Activated CD4-positive, CD25-positive, alpha-beta regulatory T cell treated with anti-CD3 and anti-CD28 coated beads, Interleukin-2, amount 50 U/mL, for 24 hours (primary cell): ENCODE measurements at places on chromosomes 11 and 22.

DNA sequence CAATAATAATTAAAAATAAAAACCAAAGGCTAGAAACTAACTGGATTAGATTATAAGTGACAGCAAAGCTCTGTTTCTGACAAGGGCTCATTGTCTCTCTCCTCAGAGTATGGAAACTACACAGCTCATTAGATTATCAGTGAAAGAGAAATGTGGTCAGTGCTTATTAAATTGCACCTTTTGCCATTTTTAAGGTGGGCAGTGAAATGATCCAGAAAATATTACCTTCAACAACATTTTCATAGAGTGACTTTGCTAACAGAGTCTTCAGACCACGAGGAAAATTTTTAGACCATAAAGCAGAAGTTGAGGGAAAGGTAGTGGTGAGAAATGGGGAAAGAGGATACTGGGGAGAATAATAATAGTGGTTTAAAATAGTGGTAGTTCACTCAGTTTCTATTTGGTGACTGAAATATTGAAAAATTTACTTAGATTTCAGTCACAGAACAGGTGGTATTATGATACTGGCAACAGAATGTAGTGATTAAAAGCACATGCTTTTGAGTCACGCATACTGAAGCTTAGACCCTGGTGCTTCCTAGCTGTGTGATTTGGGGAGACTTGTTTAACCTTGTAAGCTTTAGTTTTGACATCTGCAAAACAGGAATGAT, 684.0 kb upstream of the CCDC90B start:
- no peak for ATAC-seq

- ATAC-seq = no peak
Measured at GRCh38 chr11:107215010-107215409, 196.7 kb upstream of the GUCY1A2 start.

DNA sequence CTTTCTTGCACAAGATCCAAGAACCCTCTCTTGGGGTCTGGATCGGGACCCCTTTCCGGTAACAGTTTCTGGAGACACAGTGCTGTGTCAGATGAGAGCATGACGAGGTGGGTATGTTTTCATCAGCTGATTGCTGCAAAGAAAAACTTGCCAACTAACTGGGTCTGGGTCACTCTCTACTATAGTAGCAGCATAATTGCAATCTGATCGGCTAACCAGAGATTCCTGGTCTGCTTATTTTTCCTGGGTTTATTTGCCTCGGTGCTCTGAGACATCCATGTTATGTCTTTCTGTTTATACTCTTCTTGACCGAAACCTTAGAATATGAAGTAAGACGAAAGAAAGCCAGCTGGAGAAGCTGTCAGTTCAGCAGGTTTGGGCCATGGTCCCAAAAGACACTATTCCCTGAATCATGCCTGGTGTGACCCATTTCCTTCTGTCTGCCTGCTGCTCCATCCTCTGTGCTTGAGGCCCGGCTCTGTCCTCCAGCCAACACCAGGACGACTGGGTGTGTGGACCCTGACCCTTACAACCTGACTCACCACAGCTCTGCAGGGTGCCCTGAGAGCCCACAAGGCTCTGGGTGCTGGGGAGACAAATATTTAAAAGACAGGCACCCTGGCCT, 24.1 kb upstream of the CLMP start:
- no peak for ATAC-seq

DNA sequence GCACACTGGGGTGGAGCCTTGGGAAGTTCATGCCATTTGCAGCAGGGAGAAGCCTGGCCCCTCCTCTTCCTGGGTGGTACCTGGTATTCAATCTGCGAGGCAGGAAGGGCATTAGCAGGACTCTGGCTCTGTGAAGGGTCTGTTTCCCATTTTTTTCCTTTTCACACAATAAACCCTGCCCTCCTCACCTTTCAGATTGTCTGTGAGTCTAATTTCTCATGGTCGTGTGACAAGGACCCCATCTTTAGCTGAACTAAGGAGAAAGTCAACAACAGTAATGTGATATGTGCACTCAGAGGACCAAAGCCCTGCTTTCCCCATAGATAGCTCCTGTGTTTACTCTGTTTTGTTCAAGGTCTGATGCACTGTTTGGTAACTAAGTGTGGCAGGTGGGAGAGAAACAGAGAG, 26.6 kb upstream of the CASP4 start:
- no peak for ATAC-seq

DNA sequence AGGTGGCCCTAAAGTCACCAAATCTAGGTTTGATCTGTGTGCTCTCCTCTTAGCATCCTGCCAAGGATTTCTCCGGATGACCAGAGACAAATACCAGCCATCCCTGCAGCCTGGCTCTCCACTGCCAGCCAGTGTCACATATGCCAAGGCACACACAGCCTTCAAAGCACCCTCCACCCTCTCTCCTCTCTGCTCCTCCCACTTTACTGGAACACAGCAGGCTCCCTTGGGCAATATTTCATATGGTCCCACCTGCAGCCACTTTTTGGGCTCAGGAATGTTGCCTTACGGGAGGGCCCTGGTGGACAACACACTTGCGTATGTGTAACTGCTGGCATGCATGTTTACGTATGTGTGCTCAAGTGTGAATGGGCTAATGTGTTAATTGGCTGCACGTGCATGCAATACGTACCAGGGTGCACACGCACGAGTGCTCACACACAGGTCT, 183.9 kb downstream of the CEP164 start:
- no peak for ATAC-seq

DNA sequence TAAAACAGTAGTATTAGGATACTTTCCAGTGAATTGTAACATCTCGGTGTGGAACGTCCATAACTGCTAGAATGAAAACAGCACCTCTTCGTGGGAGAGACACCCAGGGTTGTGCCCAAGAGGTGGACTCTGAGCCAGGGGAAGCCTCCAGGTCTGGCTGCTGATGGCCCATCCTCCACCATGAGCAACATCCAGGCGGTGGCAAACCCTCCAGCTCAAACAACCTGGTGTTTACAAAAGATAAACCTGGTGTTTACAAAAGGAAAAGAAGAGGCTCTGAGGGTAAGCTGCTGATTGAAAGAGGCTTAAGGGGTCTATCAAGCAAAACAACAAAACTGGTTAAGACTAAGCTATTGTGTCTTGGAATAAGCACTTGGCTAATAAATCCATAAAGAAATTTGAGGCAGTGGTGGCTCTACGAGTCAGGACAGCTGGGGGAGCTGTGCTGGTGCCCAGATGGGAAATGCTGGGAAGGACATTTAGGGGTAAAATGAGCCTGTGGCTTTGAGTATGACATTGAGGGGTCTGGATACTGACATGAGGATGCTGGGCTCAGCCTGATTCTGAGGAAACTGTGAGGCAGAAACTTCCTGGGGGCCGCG, 909.0 kb downstream of the BRD1 start:
- no peak for ATAC-seq

- peak; percentile 66 for ATAC-seq
Measured at GRCh38 chr11:65530157-65530496, 5.2 kb downstream of the SCYL1 start.

GRCh38 chr11:122145715-122146274, 29.8 kb upstream of the BLID start:
- no peak for ATAC-seq

DNA sequence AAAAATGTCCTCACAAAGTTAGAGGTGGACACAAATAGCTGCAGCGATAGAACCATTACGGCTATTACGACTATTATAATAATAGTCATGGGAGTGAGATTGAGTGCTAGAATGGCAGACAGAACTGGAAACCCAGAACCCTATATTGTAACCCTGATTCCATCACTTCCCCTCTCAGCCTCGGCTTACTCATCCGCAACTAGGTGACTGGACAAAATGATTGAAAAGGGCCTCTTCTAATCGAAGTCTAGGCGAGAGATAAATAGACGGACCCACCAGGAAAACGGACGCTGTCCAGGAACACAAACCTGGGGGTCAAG, 629 bp downstream of the PSMA1 start:
- ATAC-seq = peak; percentile 64

GRCh38 chr11:76206327-76207081, at the start of gene WNT11:
TSS of gene WNT11 (minus strand) at chr11:76206502. CDS start at chr11:76206407, 95 bp downstream.
- no peak for ATAC-seq
